Central memory CD4-positive, alpha-beta T cell (primary cell): ENCODE measurements at places on chromosomes 4 and X.

DNA sequence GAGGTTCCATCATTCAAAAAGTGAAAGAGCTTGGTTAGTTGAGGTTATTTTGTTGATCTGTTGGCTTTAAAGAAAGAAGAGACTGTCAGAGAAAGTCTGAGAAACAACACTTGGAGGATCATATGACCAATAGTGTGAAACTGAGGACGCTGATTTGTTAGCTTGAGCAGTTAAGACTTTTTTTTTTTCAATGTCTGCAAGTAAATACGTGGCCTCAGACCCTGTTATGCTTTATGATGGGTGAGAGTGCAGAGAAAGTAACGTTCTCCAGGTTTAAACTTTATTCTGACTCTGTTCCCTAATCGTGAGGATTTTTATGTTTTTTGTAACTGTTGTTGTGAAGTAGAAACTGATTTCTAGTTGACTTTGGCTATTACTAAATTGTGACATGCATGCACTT is 45.9 kb downstream of the GAB1 start:
- DNase-seq = no peak

DNA sequence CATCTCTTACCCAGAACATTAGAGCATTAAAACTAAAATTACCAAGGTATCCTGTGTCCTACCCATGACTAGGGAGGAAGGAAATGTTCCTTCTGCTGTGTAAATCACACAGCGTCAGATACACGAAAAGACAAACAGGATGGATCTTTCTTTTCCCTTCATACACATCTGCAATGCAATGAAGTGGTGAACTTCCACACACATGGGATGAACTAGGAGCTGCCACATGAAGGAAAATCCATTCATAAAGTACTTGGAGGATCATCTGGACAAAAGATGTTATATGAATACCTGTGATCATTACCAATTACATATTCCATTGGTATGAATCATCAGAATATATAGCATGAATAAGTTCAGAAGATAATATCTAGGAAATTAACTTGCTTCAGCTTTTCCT is 46.2 kb downstream of the LDB2 start:
- DNase-seq = no peak

GRCh38 chr4:2365913-2366210 is 52.6 kb downstream of the ZFYVE28 start:
- DNase-seq = no peak

GRCh38 chr4:40238700-40239548 is 42.1 kb downstream of the RHOH start:
- DNase-seq = peak; percentile 90

DNA sequence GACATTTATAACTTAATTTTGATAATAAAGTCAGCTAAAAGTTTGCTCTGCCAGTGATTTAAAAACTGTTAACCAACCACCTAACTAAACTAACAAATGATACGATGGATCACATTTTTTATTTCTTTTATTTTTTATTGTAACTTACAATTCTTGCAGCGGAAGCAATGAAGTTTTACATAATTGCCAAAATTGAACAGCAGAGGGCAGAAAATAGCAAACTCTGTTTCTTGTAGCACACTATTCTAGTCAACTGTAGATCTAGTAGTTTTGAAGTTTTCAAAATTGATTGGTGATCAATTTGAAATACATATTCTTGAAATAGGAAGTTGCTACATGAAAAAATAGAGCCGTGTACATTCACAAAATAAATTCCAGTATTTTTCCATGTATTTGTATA is 2.8 kb upstream of the GRIA2 start:
- DNase-seq = no peak

- DNase-seq = no peak
These were observed 53.1 kb downstream of the CCNI start for GRCh38 chr4:77022560-77023179.

GRCh38 chr4:157079441-157079840 is 3.5 kb downstream of the GLRB start:
- no peak for DNase-seq

DNA sequence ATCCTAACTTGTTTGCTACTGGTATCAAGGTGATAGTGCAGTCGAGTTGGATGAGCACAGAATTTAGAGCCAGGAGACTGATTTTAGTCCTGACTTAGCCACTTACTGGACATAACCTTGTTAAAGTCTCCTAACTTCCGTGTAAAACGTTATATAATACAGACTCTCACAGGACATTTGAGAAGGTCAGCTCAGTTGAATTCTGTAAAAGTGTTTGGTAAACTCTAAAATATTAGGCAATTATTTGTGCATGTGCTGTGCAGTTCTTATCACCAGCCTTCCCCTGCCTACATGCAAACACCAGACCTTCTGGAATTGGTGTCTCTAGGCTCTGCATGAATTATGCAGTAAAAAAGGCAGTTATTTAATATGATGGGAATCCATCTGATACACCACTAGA is 45.4 kb downstream of the FNIP2 start:
- DNase-seq = no peak

DNA sequence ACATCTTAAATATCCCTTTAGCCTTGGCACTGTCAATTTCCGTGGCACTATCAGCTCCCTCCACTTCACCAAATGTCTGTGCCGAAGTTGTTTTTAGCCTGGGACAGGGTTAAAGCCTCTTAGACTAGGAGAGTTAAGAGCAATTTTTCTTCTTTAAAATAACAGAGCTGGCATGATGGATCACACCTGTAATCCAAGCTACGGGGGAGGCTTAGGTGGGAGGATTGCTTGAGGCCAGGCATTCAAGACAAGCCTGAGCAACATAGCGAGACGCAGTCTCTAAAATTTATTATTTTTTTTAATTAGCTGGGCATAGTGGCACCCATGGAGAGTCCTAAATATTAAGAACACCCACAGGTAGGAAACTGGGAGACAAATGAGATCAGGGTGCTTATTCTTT is 209.8 kb upstream of the MAGEB18 start:
- DNase-seq = no peak

GRCh38 chr4:150315175-150315574 is 236.9 kb downstream of the DCLK2 start:
- no peak for DNase-seq

DNA sequence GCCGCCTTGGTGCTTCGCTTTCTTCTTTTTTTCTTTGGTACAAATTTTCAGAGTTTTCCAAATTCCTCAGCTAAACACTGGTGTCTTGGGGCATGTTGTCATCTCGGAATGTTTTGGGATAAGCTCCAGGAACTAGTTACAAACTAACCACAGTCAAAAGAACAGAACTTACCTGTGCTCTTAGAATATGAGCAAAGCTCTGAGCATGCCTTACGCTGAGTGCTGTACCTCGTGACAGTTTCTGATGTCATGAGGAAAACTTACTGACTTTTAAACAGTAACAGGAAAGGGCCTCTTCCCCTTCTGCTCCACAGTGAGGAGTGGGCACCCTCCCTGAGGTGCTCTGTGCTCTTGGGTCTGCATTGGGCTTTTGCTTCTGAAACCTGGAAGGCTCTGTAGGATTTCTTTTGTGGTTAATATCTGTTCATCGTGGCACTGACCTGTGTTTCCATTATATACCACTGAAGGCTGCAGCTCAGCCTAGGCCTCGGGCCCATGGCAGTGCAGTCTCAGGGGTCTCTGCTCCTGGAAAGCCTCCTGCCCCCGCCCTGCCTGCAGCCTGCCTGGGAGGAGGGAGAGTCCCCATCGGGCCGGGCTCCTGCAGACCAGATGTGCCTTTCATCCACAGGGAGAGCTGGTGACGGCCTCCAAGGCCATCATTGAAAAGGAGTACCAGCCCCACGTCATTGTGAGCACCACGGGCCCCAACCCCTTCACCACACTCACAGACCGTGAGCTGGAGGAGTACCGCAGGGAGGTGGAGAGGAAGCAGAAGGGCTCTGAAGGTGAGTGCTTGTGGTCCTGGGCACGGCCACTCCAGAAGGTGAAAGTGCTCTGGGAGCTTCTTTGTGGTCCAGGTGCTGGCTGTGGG is 48.7 kb downstream of the NOP14 start:
- DNase-seq = no peak

DNA sequence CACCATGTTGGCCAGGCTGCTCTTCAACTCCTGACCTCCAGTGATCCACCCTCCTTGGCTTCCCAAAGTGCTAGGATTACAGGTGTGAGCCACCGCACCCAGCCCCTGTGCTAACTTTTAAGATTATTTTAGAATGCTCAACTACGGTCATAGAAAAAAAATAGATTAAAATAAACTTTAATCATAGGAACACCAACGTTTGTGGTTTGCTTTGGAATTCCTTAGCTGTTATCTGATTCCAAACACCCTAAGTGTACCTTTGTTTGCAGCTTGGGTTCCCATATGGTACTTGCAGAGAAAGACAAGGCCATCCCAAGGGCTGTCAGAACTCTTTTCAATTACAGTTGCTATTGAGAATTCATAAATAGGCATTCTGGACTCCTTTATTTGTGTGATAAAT is 90.1 kb upstream of the EFHC2 start:
- DNase-seq = no peak

DNA sequence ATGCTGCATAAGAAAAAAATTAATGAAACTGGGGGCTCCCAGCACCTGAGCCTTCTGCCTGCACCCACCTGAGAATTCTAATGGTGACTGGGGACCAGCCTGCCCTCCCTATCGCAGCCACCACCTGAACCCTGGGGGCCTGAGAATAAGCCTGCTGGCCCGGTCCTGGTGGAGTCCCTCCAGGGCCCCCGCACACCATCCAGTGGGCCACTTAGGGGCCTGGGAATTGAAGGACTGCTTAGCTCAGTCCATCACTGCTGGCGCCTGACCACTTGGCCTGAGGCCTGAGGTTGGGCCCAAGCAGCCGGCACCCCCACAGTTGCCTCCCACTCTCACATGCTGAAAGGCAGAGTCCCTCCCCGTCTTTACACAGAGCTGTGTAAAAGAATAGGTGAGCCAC is 230.8 kb downstream of the ENOX2 start:
- no peak for DNase-seq

- no peak for DNase-seq
These were observed 25.6 kb downstream of the NR0B1 start for GRCh38 chrX:30283456-30284200.

DNA sequence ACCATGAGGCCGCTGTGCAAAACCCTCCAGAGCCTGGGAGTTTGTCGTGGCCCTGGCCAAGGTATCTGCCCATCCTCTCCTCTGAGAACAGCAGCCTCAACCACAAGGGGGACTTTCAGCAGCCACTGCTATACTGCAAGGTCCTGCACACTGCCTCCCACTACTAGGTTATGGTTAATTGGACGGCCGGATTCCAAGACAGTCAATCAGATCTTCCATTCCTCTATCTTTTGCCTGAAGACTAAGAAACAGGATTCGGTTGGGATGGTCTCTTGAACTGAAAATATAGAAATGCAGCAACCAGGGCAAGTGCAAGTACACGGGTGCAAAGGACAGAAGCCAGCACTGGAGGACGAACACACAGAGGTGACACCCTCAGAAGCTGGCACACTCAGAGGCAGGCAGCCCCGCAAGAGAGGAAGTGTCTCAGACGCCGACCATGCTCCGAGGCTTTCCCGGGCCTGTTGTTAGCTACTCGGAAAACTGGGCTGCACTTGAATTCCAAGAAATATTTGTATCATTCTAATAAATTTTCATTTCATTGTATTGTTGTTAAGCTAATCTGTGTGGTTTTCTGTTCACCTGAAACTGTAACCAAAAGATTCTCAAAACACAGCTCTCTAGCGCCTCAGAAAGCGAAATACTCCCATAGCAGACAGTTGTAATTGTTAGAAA is 63.3 kb downstream of the AFAP1 start:
- DNase-seq = peak; percentile 23

DNA sequence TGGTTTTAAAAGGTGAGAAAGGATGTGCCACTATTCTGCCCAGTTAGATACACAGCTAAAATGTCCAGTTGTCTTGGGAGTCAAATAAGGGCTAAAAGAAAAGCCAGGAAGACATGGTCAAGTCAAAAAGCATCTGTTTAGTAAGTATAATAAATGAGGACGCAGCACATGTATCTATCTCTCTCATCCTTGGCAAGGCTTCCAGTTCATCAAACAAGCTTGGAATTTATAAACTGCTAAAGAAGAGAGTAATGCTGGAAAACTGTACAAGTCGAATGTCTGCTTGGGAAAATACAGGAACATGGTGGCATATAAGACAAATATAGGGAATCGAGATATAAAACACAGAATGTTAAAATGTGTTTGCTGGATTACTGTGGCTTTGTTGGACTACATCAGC is 106.7 kb downstream of the GPC3 start:
- no peak for DNase-seq

- DNase-seq = no peak
These were observed 50.2 kb upstream of the GABRE start for GRCh38 chrX:152024710-152025109.

DNA sequence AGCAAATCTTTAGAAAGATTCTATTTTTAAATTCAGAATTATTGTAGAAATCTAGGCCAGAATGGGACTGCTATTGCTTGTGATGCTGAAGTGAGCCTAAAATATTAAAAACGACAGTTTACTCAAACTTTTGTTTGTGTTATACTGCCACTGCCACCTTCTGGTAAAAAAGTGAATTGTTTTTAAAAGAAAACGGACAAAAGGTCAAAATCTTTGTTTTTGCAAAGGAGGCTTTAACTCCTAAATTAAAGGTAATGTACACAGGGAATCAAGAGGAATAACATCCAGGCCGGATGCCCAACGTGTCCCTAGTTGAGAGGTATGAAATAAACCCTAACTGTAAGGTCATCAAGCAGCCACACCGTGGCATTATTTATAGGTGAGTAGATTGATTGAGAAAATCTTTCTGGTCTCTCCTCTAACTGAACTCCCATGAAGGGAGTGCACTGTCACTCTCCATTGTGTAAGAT is 338.3 kb upstream of the GALNT7 start:
- no peak for DNase-seq

GRCh38 chrX:23509256-23509655 is 158.0 kb upstream of the PRDX4 start:
- DNase-seq = no peak

DNA sequence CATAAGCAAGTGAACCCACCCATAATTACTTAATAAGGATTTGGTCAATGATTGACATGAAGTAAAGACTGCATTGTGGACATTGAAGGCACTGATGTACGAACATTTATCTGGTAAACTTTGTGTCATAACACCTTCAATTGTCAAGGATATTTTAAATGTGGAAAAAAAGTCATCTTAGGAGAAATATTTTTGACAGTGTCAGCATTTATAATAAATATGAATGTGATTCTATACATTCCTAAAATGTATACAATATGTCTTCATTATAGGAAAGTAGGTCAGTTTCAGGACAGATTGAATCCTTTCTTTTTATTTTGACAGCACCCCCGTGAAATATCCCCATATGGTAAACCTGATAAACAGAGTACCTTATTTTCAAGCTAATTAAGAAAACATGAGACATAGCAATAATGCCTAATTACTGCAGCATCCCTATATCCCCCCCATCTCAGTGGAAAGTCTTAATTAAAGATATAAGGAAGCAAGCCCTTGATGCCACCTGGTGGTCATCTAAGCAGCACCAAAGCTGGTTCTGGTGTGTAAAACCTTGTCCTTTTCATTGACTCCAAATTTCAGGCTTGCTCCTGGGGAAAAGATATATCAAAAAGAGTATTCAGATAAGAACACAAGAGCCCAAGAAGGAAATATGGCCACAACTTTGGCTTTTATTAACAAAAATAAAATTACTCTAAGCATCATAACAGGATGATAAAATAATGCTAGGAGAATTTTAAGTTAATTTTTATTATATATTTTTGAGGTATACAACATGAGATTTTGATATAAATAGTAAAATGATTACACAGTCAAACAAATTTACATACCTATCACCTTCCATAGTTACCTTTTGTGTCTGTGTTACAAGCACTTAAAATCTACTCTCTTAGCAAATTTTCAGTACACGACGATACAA is 379.7 kb downstream of the TLL1 start:
- no peak for DNase-seq
